ENCODE measurements at places on chromosomes 5 and 9.

DNA sequence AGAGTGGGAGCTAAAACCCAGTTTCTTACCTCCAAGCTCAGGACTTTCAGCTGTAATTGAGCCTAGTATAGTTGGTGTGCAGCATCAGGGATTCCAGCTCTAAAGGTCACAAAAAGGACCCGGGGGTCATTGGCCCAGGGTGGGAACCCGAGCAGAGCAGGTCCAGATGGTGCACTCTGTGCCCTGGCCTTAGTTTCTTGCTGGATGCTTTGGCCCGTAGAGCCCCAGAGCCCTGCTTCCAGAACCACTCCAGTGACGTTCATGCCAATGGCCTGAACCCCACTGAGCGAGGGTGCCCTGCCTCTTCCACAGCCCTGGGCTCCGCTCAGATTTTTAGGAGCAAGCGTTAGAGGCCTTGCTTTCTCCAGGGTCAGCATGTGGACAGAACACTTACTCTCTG is 8.2 kb downstream of the SLC22A5 start:
- DNase-seq = no peak

DNA sequence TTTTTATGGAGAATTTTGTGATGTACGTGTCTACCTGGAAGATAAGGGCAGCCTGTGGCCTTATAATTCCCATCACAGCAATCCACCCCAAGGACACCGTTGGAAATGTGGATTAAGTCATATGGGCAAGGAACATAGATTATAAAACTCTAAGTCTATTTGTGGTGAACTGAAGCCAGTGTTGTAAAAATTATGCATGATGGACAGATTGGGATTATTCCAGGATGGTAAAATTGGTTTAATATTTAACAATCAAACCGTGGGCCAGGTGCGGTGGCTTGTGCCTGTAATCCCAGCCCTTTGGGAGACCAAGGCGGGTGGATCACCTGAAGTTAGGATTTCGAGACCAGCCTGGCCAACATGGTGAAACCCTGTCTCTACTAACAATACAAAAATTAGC is 12.9 kb upstream of the SLC6A19 start:
- DNase-seq = no peak

DNA sequence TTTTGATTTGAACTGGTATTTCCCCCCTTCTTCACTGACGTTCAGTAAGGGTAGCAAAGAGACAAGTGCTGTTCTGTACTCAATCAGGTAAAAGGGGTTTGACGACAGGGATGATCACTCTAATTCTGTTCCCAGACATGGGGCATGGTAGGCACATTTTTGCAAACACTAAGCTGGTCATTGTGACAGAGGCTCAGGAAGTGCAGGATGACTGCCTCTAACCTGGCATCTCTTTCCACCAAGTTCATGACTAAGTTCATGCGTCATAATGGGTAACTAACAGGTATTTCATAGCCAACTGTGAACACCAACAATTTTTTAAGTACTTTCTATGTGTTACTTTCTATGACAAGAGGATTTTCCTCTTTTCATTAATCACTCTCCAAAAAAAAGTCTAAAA is 166.5 kb downstream of the MAPKAP1 start:
- DNase-seq = no peak

DNA sequence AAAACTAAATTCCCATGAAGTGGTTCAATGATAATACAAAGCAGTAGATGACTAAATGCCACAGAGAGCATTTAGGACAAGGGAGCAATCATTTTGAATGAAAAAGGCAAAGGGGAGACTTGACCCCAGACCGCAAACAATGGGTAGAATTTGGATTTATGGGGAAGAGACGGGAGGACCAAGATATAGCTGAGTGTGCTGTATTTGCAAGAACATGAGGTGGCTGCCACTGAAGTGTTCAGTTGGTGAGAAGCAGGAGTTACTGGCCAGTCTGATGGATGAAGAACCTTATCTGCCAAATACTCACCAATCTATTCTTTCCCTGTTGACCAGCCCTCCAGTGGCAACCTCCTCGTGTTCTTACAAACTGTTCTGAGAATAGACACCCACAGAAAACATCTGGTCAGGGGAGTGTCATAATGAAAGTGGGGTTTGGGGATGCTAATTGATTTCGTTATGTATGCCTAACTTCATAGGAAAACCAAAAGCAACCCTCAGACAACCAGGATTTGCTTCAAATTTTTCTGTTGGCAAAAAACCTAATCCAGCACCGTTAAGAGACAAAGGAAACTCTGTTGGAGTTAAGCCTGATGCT is 19.8 kb downstream of the TDRD7 start:
- DNase-seq = no peak

DNA sequence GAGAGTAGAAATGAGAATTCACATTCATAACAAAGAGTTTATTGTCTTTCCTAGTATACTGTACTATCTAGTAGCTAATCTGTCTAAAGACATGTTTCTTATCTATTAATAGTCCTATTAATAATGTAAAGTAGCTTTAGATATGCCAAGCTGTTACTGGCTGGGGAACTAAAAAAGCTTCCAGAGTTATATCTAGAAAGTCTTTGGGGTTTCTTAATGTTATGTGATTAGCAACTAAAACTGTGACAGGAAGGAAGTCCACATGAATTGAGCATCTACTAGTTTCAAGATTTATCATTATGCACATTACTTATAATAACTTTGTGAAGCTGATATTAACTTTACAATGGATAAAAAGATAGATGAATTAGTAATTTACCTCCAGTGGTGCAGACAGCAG is 122.7 kb upstream of the CDKN2B start:
- no peak for DNase-seq

- DNase-seq = no peak
Observed at GRCh38 chr5:16558984-16559629, 57.7 kb downstream of the RETREG1 start.
